ENCODE measurements at places on chromosomes 3 and 15.

DNA sequence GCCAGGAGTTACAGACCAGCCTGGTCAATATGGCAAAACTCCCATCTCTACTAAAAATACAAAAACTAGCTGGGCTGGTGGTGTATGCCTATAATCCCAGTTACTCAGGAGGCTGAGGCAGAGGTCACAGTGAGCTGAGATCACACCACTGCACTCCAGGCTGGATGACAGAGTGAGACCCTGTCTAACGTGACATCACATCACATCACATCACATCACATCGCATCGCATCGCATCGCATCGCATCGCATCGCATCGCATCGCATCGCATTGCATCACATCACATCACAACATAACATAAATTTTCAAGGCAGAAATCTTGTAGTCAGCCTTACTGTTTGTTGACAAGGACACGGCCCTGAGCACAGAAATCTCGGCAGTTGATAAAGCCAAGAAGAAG, 44.4 kb downstream of the RBM6 start:
- DNase-seq = no peak

DNA sequence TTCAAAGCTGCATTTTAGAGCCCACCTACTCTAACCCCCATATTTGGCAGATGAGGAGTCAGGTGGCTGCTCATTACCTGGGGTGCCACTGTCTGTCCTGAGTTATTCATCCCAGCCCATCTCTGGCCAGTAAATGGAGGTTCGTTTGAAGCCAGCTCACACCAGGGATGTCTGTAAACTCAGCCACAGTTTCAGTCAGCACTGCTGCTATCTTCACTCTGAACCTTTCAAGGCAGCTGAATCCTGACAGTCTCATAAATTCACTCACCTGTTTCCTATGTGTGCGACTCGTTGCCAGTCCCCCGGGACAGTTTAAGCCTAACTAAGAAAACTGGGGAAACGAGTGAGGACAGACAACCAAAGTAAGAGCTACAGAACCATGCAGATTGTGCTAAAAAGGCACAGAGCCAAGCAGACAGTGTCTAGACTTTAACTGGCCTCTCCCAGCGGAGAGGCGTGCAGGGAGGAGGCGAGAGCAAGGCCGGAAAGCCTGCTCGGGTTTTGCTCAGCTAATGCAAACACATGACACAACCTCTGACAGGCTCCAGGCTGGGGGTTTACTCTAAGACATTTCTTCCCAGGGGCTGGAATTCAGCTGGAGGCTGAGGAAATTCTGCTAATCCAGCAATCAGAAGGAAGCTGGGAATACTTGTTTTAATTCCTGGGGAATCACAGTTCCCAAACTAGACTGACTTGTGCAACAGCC, 12.0 kb downstream of the FSTL1 start:
- no peak for DNase-seq

- DNase-seq = no peak
Measured at GRCh38 chr3:15649858-15650257, 48.3 kb downstream of the BTD start.

DNA sequence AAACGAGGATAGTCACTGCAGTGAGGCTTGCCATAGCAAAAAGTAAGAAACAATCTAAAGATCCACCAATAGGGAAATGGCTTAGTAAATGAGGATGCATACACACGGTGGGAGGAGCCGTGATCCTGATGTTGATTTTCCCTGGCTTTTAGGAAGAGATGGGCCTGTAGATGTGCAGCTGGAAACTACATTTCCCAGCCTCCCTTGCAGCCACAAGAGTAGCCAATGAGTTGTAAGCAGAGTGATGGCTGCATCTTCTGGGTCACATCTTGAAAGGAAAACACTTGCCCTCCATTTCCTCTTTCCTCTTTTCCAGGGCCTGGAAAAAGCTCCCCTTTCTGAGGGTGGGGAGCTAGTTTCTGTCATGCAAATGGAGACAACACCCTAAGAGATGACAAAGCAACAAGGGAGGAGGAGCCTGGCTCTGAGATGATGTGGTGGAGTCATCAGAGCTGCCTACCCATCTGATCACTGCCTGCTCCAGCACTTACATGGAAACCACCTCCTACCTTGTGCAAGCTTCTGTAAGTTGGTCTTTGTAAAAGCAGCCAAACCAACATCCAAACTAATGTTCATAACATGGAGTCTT, 139.1 kb downstream of the TLE3 start:
- DNase-seq = no peak

GRCh38 chr15:94360251-94360685, 128.9 kb downstream of the MCTP2 start:
- DNase-seq = no peak

DNA sequence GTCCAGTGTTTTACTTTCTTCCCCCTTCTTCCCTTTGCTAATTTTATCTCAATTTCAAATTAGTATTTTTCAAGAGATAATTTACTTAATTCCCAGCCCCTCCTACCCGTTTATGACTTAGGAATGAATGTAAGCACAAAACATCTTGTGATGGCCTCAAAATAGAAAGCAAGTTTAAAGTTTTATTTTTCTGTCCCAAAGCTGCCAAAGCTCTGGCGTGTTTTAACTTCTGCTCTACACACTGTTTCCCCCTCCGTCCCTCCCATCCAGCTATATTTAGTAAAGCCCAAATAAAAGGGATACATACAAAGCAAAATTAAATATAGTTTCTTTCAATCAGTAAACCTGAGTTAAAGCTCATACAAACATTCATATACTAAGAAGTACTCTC, 59.9 kb downstream of the IGF2BP2 start:
- DNase-seq = no peak

- DNase-seq = peak; percentile 3
Measured at GRCh38 chr3:172709774-172710663, 848 bp downstream of the NCEH1 start.

GRCh38 chr15:72389231-72389630, 8.9 kb upstream of the TMEM202 start:
- DNase-seq = no peak

DNA sequence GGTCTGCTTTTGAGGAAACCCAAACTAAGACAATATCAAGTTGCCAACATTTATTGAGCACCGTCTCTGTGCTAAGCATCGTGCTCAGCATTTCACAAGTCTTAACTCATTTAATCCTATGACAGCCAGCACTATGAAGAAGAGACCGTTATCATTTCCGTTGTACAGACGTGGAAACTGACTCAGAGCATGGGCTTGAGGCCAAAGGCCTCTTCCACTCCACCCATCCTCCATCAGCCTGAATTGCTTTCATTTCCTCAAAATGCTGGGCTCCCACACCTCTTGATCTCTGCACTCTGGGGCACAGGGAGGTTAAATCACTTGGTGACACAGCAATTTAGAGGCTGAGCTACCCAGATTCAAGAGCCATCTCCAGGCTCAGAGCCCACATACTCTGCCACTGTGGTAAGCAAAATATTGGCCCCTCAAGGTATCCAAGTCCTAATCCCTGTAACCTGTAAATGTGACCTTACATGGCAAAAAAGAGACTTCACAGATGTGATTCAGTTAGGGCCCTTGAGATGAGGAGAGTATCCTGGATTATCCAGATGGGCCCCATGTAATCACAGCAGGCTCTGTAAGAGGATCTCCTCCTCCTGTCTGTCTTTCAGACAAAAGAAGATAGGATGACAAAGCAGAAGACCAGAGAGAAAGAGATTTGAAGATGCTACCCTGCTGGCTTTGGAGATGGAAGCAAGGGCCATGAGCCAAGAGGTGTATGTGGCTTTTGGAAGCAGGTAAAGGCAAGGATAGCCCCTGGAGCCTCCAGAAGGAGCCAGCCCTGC, 24.3 kb upstream of the FLNB start:
- peak; percentile 31 for DNase-seq

Data from stimulated activated naive CD4-positive, alpha-beta T cell treated with Interleukin-2 at 50 U/mL for 16 hours (primary cell).